EH (cell line): ENCODE measurements at places on chromosomes 6 and 20.

GRCh38 chr20:40329321-40329720, 359.7 kb downstream of the MAFB start:
- DNase-seq, result no peak

GRCh38 chr6:50795574-50795973, 23.1 kb upstream of the TFAP2B start:
- no peak for DNase-seq

DNA sequence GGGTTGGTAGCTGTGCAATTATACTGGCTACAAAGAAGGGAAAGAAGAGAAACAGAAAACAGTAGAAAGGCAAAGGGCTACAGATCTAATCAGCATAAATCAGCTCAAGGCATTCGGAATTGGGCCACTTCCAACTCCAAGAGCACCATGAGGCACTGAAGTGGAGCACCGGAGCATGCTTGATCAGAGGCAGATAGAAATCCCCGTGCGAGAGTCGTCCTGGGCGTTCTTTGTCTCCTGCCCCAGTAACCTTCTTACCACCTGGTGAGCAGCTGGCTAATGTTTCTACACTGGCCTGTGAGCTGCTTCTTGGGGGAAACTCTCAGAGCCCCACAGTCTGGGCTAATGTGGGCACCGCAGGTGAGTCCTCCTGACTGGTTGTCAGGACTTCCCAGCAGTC, 16.7 kb downstream of the NEDD9 start:
- DNase-seq, result peak; percentile 42

GRCh38 chr20:44911264-44911921, 1.5 kb downstream of the PABPC1L start:
- DNase-seq, result peak; percentile 65

DNA sequence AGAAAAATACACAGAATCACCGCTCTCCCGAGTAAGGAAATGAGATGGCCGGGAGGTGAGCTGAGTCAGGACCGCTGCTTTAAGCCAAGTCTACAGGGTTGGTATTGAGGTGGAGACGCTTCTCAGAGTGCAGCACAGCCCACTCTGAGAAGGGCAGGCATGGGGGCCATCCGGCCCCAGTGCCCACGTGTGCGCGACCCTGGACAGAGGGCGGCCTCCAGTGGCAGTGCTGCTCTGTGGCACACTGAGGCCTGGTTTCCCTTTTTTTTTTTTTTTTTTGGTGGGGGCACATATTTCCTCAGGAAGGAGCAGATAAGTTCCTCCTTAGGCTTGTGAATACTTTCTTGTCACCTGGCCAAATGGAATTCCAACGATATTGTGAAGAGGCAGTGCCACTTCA, 88.8 kb downstream of the FOXC1 start:
- DNase-seq, result no peak

DNA sequence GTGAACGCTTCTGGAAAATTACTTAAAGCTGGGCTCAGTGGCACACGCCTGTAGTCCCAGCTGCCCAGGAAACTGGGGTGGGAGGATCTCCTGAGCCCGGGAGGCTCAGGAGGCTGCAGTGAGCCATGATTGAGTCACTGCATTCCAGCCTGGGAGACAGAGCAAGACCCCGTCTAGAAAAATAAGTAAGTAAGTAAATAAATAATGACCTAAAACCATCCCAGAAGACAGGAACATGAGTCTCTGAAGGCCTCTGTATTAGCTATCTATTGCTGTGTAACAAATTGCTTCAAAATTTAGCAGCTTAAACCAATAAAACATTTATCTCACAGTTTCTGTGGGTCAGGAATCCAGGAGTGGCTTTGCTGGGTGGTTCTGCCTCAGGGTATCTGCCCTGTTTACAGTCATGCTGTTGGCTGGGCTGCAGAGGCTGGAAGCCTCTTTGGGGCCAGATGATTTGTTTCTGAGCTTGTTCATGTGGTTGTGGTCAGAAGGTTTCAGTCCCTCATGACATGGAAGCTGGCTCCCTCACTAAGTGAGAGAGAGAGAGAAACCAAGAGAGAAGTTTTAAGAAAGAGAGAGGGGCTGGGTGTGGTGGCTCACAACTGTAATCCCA, 48.4 kb upstream of the NCOA3 start:
- DNase-seq, result peak; percentile 97

DNA sequence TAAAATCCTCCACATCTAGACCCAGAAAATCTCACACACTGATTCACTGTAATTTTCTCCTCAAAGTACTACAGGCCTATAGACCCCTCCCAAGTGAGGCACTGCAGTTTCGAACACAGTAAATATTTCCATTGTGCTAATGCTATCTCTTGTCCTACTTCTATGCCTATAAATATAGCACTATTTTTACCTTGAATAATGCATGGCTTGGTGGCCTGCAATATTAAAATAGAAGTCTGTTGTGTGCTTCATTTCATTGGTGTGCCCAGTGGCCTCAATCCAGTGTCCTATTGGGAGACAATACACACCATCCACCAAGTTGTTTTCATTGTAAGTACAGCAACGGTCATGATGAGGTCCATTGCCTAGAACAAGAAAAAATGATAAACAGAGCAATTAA, 49.4 kb downstream of the EPM2A start:
- no peak for DNase-seq

- no peak for DNase-seq
These were observed 672.6 kb upstream of the AGPAT4 start for GRCh38 chr6:161946461-161946860.

- peak; percentile 81 for DNase-seq
These were observed 364.2 kb downstream of the SYNE1 start for GRCh38 chr6:152273002-152273401.

DNA sequence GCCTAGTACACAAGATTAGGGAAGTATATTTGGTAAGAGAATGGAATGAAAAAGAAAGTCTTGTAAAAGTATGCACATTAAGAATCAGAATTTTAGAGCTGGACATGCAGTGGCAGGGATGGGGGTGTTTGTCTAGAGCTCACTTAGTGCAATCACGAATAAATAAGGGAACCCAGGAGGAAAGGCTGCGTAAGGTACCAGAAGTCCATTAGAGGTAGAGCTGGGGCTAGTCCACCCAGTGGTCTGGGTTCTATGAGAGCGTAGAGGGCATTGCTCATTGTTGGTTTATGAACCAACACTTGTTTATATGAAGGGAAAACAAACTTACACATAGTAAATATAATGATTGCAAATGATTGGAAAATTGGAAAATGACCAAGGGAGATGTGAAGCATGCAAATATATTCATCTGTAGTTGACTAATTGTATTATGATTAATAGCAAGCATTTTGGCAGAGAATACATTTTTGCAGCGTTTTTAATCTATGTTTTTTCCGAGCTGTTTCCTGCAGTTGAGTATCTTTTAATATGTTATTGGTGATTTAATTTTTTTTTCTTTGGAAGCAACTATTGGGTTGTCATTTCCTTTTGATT, 3.2 kb downstream of the CDC40 start:
- DNase-seq, result no peak
